Dermis blood vessel endothelial cell (primary cell): ENCODE measurements at places on chromosomes 5 and 9. TPM values are rescaled to one million over a fixed set of nuclear protein-coding genes. Genes with fewer than 3 reads are reported as not detected.

Gene CHMP5
- total RNA-seq, result 106 and 116 TPM in 2 replicates

- DNase-seq, result no peak
These were observed 216.0 kb downstream of the ADAMTSL1 start for GRCh38 chr9:18689921-18690320.

Gene IL3
- not detected in 2 replicates for total RNA-seq

DNA sequence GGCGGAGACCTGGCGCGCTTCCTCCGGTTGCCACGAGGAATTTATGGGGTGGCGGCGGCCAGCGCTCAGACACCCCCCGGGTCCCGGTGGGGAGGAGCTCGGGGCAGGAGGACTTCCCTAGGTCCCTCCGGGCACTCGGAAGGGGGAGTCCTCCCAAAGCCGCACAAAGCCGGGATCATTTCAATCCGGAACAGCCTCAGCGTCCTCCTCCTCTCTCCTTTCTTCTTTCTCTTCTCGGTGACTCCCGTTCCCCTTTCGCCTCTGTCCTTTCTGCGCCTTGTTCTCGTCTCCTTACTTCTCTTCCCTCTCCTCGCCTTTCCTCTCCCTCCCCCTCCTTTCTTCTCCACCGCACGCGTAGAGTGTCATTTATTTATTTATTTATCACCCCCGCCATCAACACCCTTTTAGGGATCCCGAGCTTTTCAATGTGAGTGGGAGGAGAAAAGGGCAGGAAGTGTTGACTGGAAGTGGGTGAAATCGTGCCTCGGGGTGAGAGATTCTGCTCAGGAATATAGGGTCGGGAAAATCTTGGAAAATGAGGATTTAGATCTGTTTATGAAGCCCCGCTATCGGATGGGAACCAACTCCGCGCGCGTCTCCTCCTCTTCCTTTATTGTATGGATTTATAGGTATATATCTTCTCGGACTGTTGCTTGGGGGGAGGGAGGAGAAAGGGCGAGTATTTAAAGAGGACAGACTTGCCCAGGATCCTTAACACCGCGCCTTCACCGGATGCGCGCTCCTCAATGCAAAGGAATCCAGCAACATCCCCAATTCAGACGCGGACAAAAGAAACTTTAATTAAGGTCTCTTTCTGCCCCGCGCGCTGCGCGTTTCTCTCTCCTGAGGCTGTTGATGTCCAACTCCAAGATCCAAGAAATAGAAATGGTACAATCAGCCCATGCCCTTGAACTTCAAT is 2.0 kb upstream of the ZNF462 start:
- DNase-seq, result peak; percentile 40

GRCh38 chr9:6564360-6564759 is 81.2 kb downstream of the GLDC start:
- peak; percentile 85 for DNase-seq

- no peak for DNase-seq
These were observed 252.7 kb upstream of the IL12B start for GRCh38 chr5:159582756-159583541.

DNA sequence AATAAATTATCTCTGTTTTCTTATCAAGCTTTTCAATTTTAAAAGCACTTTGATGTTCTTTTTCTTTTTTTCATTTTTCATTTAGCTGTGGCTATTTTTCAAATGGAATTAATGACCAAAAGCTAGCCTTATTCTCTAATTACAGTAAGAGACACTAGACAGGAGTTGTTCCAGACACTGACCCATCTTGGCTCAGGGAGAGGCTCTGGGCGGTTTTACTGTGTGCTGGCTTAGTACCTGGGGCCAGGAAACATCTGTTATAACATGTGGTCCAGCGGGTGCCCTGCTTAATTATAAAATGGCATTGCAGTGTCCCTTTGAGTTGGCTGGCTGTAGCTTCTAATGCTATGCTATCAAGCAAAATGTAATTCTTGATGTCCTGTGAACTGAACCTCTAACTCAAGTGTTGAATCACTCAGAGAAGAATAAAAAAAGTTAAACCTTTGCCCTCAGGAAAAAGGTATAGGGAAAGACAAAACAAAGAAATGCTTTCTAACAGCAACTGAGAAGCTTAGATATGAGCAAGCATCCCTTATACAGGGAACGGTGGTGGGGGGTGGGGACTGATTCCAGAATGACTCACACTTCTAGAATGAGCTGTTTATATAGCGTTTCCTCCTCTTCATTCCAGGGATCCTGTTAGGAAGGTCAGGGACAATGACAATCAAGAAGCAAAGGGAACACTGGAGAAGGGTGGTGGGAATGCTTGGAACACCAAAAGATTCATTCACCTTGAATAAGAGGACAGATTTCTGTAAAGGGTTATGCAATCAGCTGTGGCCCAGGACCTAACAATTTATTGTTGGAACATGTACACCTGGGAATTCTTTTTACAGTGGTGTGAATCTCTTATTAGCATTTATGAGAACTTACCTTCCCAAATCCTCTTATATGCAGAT is 58.7 kb upstream of the NFIB start:
- DNase-seq, result peak; percentile 96

GRCh38 chr9:96078897-96079490 is 203.5 kb downstream of the ERCC6L2 start:
- DNase-seq, result no peak

DNA sequence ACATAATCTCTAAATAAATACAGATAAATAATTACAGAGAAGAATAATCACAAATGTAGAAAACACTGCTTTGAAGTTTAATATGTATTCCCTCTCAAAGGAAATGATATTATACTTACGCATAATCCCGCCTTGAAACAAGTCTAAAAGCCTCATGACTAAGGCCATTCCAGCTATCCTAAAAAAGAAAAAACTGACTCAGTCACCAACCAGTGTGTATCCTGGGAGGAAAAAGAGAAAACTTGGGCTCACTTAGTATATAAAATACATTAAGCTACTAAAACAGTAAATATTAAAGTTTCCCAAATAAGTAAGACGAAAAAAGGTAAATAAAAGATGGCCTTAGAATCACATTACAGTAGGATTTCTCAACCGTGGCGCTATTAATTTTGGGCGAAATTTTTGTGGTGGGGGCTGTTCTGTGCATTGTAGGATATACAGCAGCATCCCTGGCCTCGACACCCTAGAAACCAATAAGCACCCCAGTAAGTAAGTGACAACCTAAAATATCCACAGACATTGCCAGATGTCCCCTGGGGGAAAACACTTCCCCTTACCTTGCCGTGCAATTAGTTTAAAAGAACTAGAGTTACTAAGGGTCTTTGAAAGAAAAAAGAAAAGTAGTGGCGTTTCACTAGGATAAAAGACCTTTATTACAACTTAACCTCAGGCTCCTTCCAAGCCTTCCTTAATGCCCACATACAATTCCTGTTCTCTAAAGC is 1.1 kb downstream of the HSPA9 start:
- DNase-seq, result peak; percentile 11

- peak; percentile 88 for DNase-seq
These were observed 25.0 kb upstream of the F2R start for GRCh38 chr5:76690704-76691466.

DNA sequence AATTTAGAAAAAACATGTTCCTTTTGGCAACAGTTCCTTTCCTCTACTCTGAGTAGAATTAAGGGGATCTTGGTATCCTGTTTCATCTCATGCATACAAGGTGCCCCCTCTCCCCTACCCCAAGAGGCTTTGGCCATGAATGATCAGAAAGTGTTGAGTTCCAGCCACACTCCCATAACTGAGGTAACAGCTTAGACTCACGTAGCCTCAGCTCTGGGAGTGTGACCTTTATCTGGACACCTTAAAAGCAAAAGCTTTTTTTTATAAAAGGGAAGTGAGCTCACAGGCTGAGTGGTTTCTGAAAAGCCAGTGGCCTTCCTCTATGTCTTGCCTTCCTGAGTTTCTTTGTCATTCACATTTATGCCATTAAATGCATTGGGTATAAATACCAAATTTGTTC is 900 bp upstream of the HAVCR2 start:
- DNase-seq, result no peak

Gene SPINK6
- total RNA-seq, result not detected in 2 replicates

- no peak for DNase-seq
These were observed 70.8 kb downstream of the SERINC5 start for GRCh38 chr5:80185095-80185494.

DNA sequence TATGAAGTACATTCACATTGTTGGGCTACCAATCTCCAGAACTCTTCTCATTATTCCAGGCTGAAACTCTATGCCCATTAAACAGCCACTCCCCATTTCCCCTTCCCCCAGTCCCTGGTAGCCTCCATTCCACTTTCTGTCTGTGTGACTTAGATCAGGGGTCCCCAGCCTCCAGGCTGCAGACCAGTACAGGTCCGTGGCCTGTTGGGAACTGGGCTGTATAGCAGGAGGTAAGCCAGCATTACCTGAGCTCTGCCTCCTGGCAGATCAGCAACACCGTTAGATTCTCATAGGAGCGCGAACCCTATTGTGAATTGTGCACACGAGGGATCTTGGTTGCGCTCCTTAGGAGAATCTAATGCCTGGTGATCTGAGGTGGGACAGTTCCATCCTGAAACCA is 23.1 kb downstream of the ZNF618 start:
- no peak for DNase-seq

DNA sequence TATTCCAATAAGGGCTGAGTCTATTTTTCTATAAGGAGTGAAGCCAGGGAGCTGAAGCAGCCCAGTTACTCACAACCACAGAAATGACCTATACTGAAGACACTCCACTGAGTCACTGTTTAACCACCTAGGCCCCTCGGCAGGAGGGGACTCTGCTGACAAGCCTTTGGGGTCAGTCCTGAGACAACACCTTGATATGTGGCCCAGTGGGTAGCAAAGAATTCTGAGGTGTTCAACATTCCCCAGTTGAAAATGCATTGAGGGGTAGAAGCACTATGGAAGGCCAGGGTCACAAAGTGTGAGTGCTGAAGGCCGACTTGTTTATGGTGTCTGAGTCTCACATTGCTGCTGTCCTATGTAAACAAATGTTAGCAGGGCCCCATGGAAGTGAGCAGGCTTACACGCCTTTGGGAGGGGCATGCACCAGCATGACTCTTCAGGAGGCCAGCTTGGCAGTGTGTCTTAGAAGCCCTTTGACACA is 112.6 kb upstream of the NFIL3 start:
- no peak for DNase-seq

DNA sequence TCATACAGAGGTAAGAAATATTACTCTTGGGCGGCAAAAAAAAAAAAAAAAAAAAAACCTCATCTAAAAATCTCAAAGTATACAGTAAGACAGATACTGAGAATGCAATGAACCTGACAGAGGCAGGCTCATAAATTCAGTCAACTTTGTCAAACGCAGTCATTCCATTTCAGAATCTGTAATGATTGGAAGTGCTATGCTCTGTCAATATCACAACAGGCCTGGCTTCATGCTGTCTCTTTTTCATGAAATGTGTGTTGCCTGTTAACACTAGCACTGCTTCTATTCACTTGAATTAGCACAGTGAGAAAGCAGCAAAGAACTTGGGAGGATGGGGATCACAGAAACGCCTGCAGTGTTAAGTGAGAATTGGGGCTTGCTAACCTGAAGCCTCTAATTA is 200.3 kb upstream of the EFNA5 start:
- no peak for DNase-seq

Gene FCN2
- not detected in 2 replicates for total RNA-seq
